Melanocyte of skin (primary cell): ENCODE measurements at places on chromosomes 11 and 22. TPM values are rescaled to one million over a fixed set of nuclear protein-coding genes. Genes with fewer than 3 reads are reported as not detected.

IGLL1 gene
- not detected in 2 replicates for total RNA-seq

APOBEC3B gene
- total RNA-seq: 4.0 and 10.2 TPM in 2 replicates

TRIM48 gene
- not detected in 2 replicates for total RNA-seq

UBQLNL gene
- not detected in 2 replicates for total RNA-seq

GPHA2 gene
- not detected in 2 replicates for total RNA-seq

HARBI1 gene
- 5.8 and 7.2 TPM in 2 replicates for total RNA-seq

TEX12 gene
- 0.34 TPM in 1 of 2 replicates, not detected in the other for total RNA-seq

OR10AG1 gene
- total RNA-seq: not detected in 2 replicates

NPAS4 gene
- not detected in 2 replicates for total RNA-seq

MN1 gene
- total RNA-seq: under 0.01 TPM in 2 replicates

SPA17 gene
- total RNA-seq: 6.0 and 13.7 TPM in 2 replicates

OR2AG2 gene
- 0.31 and 1.00 TPM in 2 replicates for total RNA-seq

NAA40 gene
- 6.2 and 12.0 TPM in 2 replicates for total RNA-seq

ROBO4 gene
- not detected in 2 replicates for total RNA-seq

RFPL2 gene
- 18.5 and 29.6 TPM in 2 replicates for total RNA-seq

C11orf97 gene
- not detected in 2 replicates for total RNA-seq

DAGLA gene
- total RNA-seq: 1.2 and 2.0 TPM in 2 replicates

APOBEC3H gene
- total RNA-seq: not detected in 2 replicates

MEI1 gene
- total RNA-seq: 0.46 and 0.67 TPM in 2 replicates

LIPT2 gene
- 5.5 and 6.5 TPM in 2 replicates for total RNA-seq

SULT4A1 gene
- total RNA-seq: not detected in 2 replicates

APOA4 gene
- not detected in 2 replicates for total RNA-seq

MMP27 gene
- not detected in 2 replicates for total RNA-seq

BRSK2 gene
- total RNA-seq: 0.77 and 1.00 TPM in 2 replicates

IL10RA gene
- 0.34 and 0.36 TPM in 2 replicates for total RNA-seq

MAPK8IP1 gene
- total RNA-seq: 5.9 and 7.6 TPM in 2 replicates

FGF4 gene
- not detected in 2 replicates for total RNA-seq

XRRA1 gene
- total RNA-seq: 7.9 and 16.0 TPM in 2 replicates

SSH3 gene
- 10.3 and 11.7 TPM in 2 replicates for total RNA-seq

OR4D6 gene
- total RNA-seq: not detected in 2 replicates

TMEM126B gene
- total RNA-seq: 82.6 and 111 TPM in 2 replicates

OR5P2 gene
- not detected in 2 replicates for total RNA-seq

MYBPC3 gene
- not detected in 2 replicates for total RNA-seq

APOA5 gene
- not detected in 2 replicates for total RNA-seq

SHISAL1 gene
- under 0.01 and 0.33 TPM in 2 replicates for total RNA-seq

MCM5 gene
- 22.5 and 28.6 TPM in 2 replicates for total RNA-seq

BBS1 gene
- total RNA-seq: 21.3 and 24.7 TPM in 2 replicates

APOL5 gene
- not detected in 2 replicates for total RNA-seq

MB gene
- total RNA-seq: not detected in 2 replicates

PYGM gene
- under 0.01 and 0.34 TPM in 2 replicates for total RNA-seq

C11orf16 gene
- total RNA-seq: not detected in 2 replicates

MS4A4A gene
- total RNA-seq: not detected in 2 replicates

MYEOV gene
- 1.1 and 2.3 TPM in 2 replicates for total RNA-seq

KCNK7 gene
- total RNA-seq: 0.34 TPM in 1 of 2 replicates, not detected in the other

F2 gene
- total RNA-seq: not detected in 2 replicates

GAB4 gene
- under 0.01 TPM in 2 replicates for total RNA-seq

MS4A4E gene
- not detected in 2 replicates for total RNA-seq

MS4A7 gene
- 1.0 and 2.2 TPM in 2 replicates for total RNA-seq

SLC37A4 gene
- total RNA-seq: 22.5 and 24.1 TPM in 2 replicates

C22orf31 gene
- not detected in 2 replicates for total RNA-seq

DDX6 gene
- total RNA-seq: 73.3 and 110 TPM in 2 replicates

MS4A3 gene
- not detected in 2 replicates for total RNA-seq

RASGRP2 gene
- total RNA-seq: 0.15 TPM in 1 of 2 replicates, not detected in the other

VSIG10L2 gene
- total RNA-seq: 0.15 TPM in 1 of 2 replicates, not detected in the other

CARD10 gene
- total RNA-seq: 0.73 TPM in 1 of 2 replicates, not detected in the other

LAYN gene
- total RNA-seq: 7.2 and 22.9 TPM in 2 replicates

OR10D3 gene
- total RNA-seq: not detected in 2 replicates

LUZP2 gene
- total RNA-seq: under 0.01 TPM in 1 of 2 replicates, not detected in the other
